ENCODE measurements at places on chromosomes 2 and 18.

- no peaks in the 10 kb centered on the region for H3K27me3 ChIP-seq
- no peaks in the 10 kb centered on the region for H3K4me1 ChIP-seq
- no peak for DNase-seq
- H3K4me3 ChIP-seq: no peak overlapping the region
- no peak overlapping the region for H3K27ac ChIP-seq
- no peaks in the 10 kb centered on the region for H3K36me3 ChIP-seq
Measured at GRCh38 chr2:164789968-164790367, 51.7 kb downstream of the COBLL1 start.

GRCh38 chr2:145299368-145299767, 779.4 kb upstream of the ZEB2 start:
- DNase-seq: no peak
- no peaks in the 10 kb centered on the region for H3K27me3 ChIP-seq
- H3K36me3 ChIP-seq: no peaks in the 10 kb centered on the region
- H3K27ac ChIP-seq: no peak overlapping the region

GRCh38 chr18:63949068-63949737, at the start of gene HMSD:
Gene HMSD (plus strand): TSS chr18:63949301. CDS start chr18:63953456, 4,155 bp downstream.
- no peak for DNase-seq
- H3K4me3 ChIP-seq: no peak within 1 kb of the TSS
- H3K27ac ChIP-seq: no peak within 1 kb of the TSS
- no peaks in the 10 kb centered on the region for H3K4me1 ChIP-seq
- H3K36me3 ChIP-seq: no peaks in the 10 kb centered on the region
- H3K27me3 ChIP-seq: peaks cover 9% of the 10 kb centered on the region

DNA sequence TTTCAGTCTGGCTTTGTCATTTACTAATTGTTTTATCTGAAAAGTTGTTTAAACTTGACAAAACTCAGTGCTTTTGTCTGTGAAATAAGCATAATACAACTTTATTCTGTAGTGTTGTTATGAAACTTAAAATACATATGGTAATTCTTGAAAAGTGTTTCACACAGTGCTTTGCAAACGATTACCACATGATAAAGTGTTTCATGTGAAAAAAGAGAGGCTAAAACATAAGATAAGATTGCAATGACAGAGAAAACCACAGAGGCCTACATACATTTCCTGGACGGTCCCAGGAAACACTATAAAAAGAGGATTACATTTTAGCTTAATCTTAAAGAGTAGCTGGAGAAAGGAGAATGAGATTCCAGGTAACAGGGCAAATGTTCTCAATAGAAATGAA, 1934.6 kb upstream of the LRRTM1 start:
- H3K4me1 ChIP-seq: no peaks in the 10 kb centered on the region
- H3K4me3 ChIP-seq: no peak overlapping the region
- no peak for DNase-seq
- no peaks in the 10 kb centered on the region for H3K27me3 ChIP-seq
- H3K27ac ChIP-seq: no peak overlapping the region

DNA sequence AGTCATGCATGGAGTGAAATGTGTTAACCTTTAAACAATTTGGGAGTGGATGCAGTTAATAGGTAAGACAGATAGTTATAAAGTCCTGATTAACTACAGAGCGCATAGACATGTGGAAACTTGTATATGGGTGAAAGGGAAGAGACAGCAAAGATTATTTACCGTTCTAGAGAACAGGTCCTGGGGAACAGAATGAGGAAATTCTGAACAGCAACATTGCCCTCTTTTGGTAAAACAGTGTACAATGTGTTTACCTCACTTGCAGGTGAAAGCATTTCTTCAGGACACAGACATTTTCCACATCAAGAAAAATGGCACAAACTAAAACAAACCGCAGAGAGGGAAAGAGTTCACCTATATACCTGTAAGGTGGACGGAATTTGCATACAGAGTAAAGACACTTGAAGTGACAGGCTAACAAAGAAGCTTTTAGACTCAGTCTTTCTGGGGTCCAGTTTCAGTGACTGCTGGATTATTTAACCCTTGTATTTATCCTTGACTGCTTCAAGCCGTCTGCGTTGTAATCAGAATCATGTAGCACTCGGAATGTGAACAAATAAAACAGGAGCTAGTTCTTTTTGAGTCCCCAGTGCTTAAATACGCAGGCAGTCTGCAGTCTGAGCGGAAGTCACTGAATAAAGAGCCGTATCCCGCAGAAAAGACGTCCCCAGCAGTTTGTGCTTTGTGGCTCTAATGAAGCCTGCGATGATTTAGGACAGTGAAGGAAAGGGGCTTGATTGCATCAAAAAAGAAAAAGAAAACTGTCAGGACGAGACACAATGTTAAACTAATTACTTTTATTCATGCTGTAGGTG, 364.8 kb upstream of the GALNT5 start:
- no peaks in the 10 kb centered on the region for H3K27me3 ChIP-seq
- no peak for DNase-seq
- H3K4me3 ChIP-seq: no peak overlapping the region
- H3K36me3 ChIP-seq: no peaks in the 10 kb centered on the region
- no peaks in the 10 kb centered on the region for H3K4me1 ChIP-seq

DNA sequence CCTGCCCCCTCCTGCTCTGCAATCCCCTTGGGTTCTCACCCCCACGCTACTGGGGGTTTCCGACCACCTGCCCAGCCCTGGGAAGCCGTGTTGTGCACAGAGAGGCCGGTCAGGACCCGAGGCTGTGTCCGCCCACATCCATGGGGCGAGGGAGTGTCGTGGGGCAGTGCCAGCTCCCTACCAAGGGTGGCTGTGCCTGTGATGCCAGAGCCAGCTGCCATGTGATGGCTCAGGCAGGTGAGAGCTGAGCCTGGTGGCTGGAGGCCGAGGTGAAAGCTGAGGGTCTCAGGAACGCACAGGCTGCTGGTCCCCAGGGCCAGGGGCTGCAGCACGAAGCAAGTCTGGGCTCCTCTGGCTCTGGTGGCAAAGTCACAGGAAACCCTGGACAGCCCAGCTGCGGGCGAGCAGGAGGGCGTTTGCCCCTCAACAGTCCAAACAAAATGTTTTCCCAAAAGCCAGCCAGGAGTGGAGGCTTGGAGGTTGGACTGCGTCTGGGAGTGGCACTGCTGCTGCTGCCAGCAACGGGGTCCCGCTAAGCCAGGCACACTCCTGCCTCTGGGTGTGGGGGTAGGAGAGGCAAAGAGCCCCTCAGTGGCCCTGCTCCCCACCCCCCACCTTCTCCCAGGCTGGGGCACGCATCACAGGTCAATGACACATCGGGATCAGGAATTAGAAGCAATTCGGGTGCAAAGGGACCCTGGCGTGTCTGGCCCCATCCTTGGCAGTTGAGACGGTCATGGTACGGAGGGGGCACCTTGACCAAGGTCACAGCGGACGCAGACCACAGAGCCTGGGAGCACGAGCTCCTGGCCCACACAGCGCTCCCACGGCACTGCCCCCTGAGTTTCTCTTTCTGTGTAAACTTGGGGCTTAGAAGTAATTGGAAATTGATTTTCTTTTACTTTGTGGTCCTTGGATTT, 72.4 kb upstream of the GPC1 start:
- no peaks in the 10 kb centered on the region for H3K36me3 ChIP-seq
- no peak for DNase-seq
- H3K4me1 ChIP-seq: peaks cover 7% of the 10 kb centered on the region
- H3K27me3 ChIP-seq: no peaks in the 10 kb centered on the region
- no peak overlapping the region for H3K27ac ChIP-seq
- H3K4me3 ChIP-seq: no peak overlapping the region

DNA sequence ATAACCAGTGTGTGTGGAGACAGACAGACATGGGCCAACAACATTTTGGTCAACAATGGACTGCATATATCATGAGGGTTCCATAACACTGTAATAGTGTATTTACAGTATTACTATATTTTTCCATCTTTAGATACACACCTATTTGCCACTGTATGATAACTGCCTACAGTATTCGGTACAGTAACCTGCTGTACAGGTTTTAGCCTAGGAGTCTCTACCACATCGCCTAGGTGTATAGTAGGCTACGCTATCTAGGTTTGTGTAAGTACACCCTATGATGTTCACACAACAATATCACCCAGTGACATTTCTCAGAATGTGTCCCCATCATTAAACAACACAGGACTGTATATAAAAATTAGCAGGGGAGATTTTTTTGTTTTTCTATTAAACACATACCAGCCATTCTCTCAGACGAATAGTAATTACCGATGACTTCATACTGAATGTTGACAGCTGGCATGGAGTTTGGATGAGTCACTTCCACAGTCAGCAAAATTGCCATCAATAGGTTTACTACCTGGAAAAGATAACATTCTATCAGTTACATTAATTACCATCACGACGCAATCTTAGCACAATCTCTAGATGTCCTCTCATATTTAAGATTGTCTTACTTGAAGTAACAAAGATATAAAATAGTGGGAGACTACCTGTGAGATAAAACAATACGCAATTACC, 10.8 kb downstream of the LAPTM4A start:
- H3K27me3 ChIP-seq: no peaks in the 10 kb centered on the region
- no peak overlapping the region for H3K4me3 ChIP-seq
- no peak overlapping the region for H3K27ac ChIP-seq

DNA sequence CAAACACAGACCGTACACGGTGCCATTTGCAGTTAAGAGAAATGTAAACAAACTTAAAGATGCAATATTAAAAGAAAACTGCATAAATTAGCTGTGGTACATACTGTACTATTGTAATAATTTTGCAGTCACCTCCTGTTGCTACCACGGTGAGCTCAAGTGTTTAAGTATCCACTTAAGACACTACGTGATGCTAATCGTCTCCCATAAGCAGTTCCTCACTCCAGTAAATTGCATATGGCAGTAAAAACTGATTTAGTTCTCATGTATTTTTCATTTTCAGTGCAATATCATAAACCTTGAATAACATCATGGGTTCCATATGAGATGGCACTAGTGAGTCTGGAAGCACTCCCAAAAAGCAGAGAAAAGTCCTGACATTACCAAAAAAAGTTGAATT, 14.4 kb downstream of the CLEC4F start:
- H3K36me3 ChIP-seq: no peaks in the 10 kb centered on the region
- H3K4me3 ChIP-seq: no peak overlapping the region
- DNase-seq: no peak
- no peak overlapping the region for H3K27ac ChIP-seq

- no peaks in the 10 kb centered on the region for H3K36me3 ChIP-seq
- H3K4me1 ChIP-seq: no peaks in the 10 kb centered on the region
- H3K27me3 ChIP-seq: no peaks in the 10 kb centered on the region
- H3K4me3 ChIP-seq: no peak overlapping the region
- no peak for DNase-seq
Measured at GRCh38 chr2:20596193-20596972, 54.5 kb downstream of the HS1BP3 start.

GRCh38 chr18:61946449-61946848, 53.6 kb upstream of the RNF152 start:
- H3K27me3 ChIP-seq: no peaks in the 10 kb centered on the region
- no peak overlapping the region for H3K27ac ChIP-seq
- H3K4me1 ChIP-seq: no peaks in the 10 kb centered on the region
- H3K36me3 ChIP-seq: no peaks in the 10 kb centered on the region
- H3K4me3 ChIP-seq: no peak overlapping the region

DNA sequence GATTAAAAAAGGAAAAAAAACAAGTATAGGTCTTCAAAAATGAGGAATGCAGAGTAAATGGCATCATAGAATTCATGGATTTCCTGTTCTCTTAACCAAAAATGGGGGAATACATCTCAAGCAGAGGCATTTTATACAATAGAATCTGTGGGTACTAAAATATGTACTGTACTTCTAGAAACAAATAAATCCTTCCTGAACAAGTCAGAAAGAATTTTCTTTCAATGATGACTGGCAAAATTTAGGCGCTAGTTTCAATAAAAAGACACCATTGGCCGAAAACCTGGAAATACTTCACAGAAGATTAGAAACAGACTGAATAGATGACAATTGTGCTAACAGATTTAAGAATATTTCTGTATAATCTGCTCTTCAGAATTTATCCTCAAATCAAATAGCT, 15.1 kb downstream of the TRAK2 start:
- H3K36me3 ChIP-seq: no peaks in the 10 kb centered on the region
- H3K4me1 ChIP-seq: peaks cover 8% of the 10 kb centered on the region
- no peak for DNase-seq

GRCh38 chr2:55144922-55145820, 86.9 kb downstream of the CLHC1 start:
- H3K4me3 ChIP-seq: no peak overlapping the region
- no peak overlapping the region for H3K27ac ChIP-seq
- no peaks in the 10 kb centered on the region for H3K27me3 ChIP-seq
- DNase-seq: no peak
- peaks cover 3% of the 10 kb centered on the region for H3K4me1 ChIP-seq
- H3K36me3 ChIP-seq: no peaks in the 10 kb centered on the region

DNA sequence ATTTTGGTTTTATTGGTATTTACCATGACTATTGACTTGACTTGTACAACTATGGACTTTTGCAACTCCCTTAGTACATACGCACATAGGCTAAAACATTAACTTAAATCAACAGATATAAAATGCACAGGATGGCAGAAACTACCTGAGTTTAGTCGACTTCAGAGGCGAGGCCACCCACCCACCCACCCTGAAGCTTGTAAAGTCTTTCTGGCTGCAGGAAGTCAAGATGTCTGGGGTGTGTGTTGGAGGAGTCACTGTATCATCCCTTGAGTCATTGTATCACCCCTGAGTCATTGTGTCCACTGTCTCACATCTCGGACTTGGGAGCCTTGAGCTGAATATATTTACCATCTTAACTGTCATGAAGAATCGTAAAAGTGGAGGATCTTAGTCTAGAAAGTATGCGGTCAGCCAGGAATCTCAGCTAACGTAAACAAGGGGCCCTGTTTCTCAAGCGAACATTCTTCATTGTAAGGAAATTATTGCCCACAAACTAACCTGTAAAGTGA, 140.0 kb upstream of the ST6GAL2 start:
- H3K27ac ChIP-seq: no peak overlapping the region
- H3K36me3 ChIP-seq: no peaks in the 10 kb centered on the region
- no peaks in the 10 kb centered on the region for H3K4me1 ChIP-seq
- no peak overlapping the region for H3K4me3 ChIP-seq

GRCh38 chr2:240925568-240926515, 19.7 kb downstream of the CROCC2 start:
- no peak for DNase-seq
- H3K36me3 ChIP-seq: no peaks in the 10 kb centered on the region
- no peaks in the 10 kb centered on the region for H3K4me1 ChIP-seq
- no peak overlapping the region for H3K27ac ChIP-seq

- no peaks in the 10 kb centered on the region for H3K36me3 ChIP-seq
- no peaks in the 10 kb centered on the region for H3K4me1 ChIP-seq
- no peak overlapping the region for H3K27ac ChIP-seq
Measured at GRCh38 chr18:41783065-41783818, 171.8 kb upstream of the PIK3C3 start.

- no peaks in the 10 kb centered on the region for H3K36me3 ChIP-seq
- no peak overlapping the region for H3K27ac ChIP-seq
- no peaks in the 10 kb centered on the region for H3K4me1 ChIP-seq
- no peak for DNase-seq
Measured at GRCh38 chr2:65663831-65664407, 231.5 kb upstream of the SPRED2 start.

DNA sequence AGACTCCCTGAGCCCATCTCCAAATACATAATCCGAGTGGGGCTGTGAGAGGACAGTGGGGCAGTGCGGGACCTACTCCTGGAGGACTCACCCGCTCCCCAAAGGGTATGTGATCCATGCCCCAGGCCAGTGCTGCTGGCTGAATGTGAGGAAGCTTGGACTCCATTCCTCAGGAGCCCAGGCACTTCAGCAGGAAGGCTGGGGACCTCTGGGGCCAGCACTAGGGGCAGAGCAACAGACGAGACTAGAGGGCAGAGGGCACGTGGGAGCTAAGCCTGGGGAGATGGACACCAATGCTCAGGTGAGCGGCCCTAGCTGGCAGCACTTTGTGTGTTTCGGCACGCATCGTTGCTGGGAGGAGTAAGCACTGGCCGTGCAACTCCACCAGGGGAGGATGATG, 84.9 kb downstream of the MALT1 start:
- H3K36me3 ChIP-seq: no peaks in the 10 kb centered on the region
- H3K4me3 ChIP-seq: no peak overlapping the region
- H3K27ac ChIP-seq: no peak overlapping the region
- peaks cover 5% of the 10 kb centered on the region for H3K4me1 ChIP-seq
- H3K27me3 ChIP-seq: no peaks in the 10 kb centered on the region
